ENCODE measurements at places on chromosomes 7 and 10. TPM values are rescaled to one million over a fixed set of nuclear protein-coding genes. Genes with fewer than 3 reads are reported as not detected.

The TRAPPC14 gene
- 7.4 TPM for total RNA-seq

DNA sequence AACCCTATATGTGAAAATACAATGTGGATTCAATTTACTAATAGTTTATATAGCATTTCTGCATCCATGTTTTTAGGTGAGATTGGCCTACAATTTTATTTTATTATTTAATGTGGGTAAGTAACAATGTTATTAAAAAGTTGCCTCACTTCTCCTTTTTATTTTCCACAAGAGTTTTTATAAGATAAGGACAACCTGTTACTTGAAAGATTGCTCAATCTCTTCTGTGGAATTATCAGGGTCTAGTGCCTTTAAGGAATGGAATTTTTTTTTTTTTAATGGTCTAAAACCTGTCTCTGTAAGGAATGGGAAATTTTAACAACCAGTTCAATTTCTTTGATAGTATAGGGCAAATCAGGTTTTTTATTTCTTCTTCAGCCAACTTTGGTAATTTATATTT lies 53.9 kb upstream of the RAB18 start:
- no peak for DNase-seq
- no peak overlapping the region for H3K4me3 ChIP-seq
- H3K36me3 ChIP-seq, result no peaks in the 10 kb centered on the region
- no peaks in the 10 kb centered on the region for H3K27me3 ChIP-seq

GRCh38 chr10:77090381-77091356 lies 546.9 kb downstream of the KCNMA1 start:
- H3K27me3 ChIP-seq, result peaks cover 3% of the 10 kb centered on the region
- no peak for DNase-seq
- no peaks in the 10 kb centered on the region for H3K36me3 ChIP-seq
- H3K27ac ChIP-seq, result no peak overlapping the region

The BICC1 gene
- total RNA-seq, result 46.9 TPM

GRCh38 chr7:16431646-16432424 lies 10.5 kb upstream of the CRPPA start:
- H3K36me3 ChIP-seq, result no peaks in the 10 kb centered on the region
- no peak overlapping the region for H3K27ac ChIP-seq
- H3K27me3 ChIP-seq, result no peaks in the 10 kb centered on the region
- peak; percentile 56 for DNase-seq
- peaks cover 18% of the 10 kb centered on the region for H3K4me1 ChIP-seq

GRCh38 chr10:77926566-77927401 lies at the start of gene DLG5:
Gene DLG5, minus strand, starts transcription at chr10:77926755. Its CDS starts 235 bp downstream, at chr10:77926520.
- H3K27me3 ChIP-seq, result no peaks in the 10 kb centered on the region
- peak within 1 kb of the TSS; percentile 30 for H3K27ac ChIP-seq
- no peak for DNase-seq
- H3K4me3 ChIP-seq, result peak within 1 kb of the TSS; percentile 97
- peaks cover 20% of the 10 kb centered on the region for H3K36me3 ChIP-seq
- H3K4me1 ChIP-seq, result peaks cover 17% of the 10 kb centered on the region

DNA sequence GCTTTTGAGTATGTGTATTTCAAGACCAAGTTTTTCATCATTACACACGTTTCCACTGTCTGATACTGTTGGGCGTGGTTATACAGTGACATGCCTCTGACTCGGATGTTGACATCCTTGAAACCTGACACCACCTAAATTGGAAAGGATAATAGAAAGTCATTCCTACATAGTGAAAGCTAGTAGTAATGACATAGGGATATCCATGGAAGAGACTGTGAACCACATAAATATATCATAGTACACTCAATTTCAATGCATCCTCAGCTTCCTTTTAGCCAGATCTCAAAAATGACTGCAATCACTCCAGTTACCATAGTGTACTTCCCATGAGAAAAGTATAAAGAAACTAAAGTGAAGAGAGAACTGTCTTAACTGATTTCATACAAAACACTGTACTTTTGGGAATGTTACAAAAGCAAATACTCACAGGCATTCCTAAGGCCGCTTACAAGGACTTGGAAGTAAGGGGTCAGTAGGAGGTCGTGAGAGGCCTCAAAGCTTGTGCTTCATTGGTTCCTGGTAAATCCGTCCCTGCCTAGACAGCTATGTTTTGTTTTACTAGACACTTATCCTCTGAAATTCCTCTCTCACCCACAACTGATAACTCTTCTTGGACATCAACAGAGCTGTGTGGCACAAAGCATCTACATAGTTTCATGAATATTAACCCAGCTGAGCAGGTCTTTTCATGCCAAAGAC lies 71.8 kb upstream of the VWDE start:
- H3K27me3 ChIP-seq, result no peaks in the 10 kb centered on the region
- DNase-seq, result no peak
